Left lobe of liver (tissue), 2 donors: ENCODE measurements at places on chromosomes 11 and 22. TPM values are rescaled to one million over a fixed set of nuclear protein-coding genes. Genes with fewer than 3 reads are reported as not detected.

DNA sequence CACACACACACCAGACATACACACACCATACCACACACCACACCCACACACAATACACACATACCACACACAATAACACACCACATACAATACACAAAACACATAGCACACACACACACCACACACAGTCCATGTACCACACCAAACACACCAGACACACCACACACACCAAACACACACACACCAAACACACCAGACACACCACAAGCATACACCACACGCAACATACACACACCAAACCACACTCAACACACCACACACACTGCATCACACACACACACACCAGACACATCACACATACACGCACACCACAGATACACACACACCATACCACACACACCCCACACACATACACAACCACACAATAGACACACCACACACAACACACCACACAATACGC lies 54.8 kb downstream of the IGSF9B start:
- peak; percentile 24 for DNase-seq

The CST6 gene
- not detected for total RNA-seq

The F2 gene
- 1,408 TPM for total RNA-seq

DNA sequence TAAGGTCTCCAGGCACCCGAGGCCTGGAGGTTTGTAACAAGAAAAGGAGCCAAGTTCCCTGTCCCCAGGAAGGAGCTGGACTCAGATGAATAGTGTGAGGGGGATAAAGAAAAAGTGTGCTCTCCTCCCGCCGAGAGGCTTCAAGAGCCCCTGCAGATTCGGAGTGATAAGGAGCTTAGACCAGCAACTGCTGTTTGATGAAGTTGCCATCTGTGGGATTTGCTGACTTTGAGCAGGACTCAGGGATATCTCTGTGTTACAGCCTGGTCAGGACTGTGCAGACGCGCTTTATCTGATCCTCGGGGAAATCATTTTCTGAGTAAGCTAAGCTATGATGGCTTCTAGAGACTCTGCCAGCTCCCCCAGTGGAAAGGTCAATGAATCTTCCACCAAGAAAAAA lies 1017.0 kb downstream of the TBC1D22A start:
- DNase-seq = no peak

GRCh38 chr11:27635567-27636037 lies 64.7 kb downstream of the BDNF start:
- DNase-seq = no peak

GRCh38 chr11:20033806-20034205 lies 126.5 kb downstream of the DBX1 start:
- DNase-seq = no peak

DNA sequence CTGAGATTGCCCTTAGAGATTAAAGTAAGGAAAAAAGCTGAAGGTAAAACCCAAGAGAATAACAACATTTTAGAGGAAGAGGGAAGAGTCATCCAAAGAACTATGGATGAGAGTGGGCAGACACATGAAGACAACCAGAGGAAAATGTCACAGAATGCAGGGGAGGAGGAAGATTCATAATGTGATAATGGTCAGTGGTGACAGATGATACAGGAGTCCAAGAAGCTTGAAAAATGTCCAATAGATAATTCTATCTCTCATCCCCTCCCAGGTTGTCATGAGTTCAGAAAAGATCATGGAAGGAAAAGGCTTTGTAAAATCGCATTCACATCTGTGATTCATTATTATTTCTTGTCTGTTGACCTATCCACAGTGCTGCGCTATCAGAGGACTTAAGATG lies 282.3 kb upstream of the CCDC90B start:
- no peak for DNase-seq

GRCh38 chr11:97638641-97639224 lies 1248.9 kb downstream of the JRKL start:
- no peak for DNase-seq

The CHST1 gene
- total RNA-seq = 2.3 TPM

- no peak for DNase-seq
Observed at GRCh38 chr11:74839971-74840370, 91.3 kb downstream of the RNF169 start.

GRCh38 chr11:104093426-104094280 lies 57.2 kb downstream of the DDI1 start:
- DNase-seq = no peak

- no peak for DNase-seq
Observed at GRCh38 chr11:66101066-66101464, 31.0 kb downstream of the PACS1 start.

The MIAT gene
- 0.60 TPM for total RNA-seq

GRCh38 chr11:119382101-119382500 lies 611 bp upstream of the USP2 start:
- DNase-seq = no peak

- DNase-seq = no peak
Observed at GRCh38 chr22:37747080-37747714, 50.3 kb downstream of the TRIOBP start.

DNA sequence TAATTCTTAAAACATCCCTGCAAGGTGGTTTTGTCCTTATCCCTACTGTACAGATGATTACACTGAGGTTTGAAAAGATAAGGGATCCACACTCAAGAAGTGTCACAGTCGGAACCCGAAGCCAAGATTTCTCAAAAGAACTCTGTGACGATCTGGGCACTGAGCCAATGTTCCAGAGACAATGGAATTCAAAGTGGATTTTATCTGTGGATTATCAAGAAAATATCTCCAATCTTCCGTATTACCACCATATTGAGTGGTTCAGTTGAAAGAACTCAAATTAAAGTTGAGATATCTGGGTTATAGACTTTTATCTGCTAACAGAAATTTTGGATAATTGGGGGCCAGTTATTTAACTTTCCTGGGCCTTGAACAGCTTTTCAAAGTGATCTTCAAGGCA lies 100.0 kb upstream of the GRAMD1B start:
- DNase-seq = no peak

DNA sequence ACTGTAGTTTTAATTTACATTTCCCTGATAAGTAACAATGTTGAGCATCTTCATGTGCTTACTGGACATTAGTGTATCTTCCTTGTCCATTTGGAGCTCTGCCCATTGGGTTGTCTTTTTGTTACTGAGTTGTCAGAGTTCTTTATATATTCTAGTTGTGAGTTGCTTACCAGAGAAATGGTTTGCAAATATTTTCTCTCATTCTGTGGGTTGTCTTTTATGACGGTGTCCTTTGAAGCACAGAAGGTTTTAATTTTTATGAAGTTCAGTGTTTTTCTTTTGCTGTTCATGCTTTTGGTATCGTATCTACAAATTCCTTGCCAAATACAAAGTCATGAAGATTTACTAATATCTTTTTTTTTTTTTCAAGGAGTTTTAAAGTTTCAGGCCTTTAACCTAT lies 42.4 kb downstream of the ZBTB44 start:
- DNase-seq = no peak

The MRGPRX4 gene
- total RNA-seq = not detected

DNA sequence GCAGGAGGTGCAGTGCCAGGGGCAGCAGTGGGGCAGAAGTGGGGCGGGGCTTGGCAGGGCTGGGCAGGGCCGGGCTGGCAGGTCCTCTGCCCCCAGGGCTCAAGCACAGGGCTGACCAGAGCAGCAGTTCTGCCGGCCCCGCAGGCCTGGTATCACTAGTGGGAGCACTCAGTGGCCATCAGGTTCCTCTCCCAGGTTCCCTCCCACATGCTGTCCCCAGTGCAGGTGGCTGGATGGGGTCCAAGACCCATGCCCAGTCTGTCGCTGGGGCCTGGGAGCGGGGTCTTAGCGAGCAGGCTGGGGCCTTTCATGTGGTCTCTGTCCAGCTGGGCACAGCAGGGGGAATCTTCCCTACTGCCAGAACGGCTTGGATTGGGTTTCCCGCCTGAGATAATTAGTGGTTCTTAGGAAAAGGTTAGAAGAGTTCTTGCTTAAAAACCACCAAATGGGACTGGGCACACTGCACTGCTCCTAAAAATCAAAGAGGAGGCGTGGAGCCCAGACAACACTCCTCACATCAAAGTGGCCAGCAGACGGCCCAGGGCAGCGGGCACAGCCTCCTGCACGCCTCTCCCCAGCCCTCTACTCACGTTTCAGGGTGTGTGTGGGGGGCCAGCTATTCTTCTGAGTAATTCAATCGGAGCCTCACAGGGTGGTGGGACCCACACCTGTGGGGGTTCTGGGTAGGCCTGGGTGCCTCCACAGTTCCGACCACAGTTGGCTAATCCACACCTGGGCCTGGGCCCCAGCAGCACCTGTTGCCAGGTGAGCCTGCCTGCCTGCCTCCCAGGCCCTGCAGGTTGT lies 45.6 kb downstream of the TPCN2 start:
- peak; percentile 50 for DNase-seq

The APBB1 gene
- total RNA-seq = 3.6 TPM

DNA sequence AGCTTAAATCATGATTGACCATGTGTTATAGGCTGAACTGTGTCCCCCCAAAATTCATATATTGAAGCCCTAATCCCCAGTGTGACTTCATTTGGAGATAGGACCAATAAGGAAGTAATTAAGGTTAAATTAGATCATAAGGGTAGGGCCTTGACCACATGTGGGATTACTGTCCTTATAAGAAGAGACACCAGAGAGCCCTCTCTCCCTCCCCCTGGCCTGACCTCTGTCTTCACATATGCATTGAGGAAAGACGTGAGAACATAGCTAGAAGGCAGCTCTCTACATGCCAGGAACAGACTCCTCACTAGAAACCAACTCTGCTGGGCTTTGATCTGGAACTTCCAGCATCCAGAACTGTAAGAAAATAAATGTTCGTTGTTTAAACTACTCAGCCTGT lies 13.6 kb upstream of the NUP50 start:
- no peak for DNase-seq

DNA sequence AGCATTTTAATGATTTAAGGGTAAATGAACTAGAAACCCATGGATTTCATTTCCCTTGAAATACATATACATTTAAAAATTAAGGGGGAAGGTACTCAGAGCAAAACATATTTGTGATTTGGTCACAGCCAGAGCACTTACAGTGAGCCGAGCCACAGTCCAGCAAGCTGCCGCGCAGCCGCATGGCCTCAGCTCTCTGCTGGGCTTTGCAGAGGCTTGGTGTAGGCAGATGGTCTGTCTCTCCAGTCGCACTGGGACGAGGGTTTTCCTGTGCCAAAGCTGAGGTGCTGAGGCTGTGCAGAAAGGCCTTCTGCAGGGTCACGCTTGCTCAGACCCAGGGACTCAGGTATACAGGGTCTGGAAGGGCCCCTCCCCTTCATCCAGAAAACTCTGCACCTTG lies 367.3 kb downstream of the OPCML start:
- DNase-seq = no peak

GRCh38 chr11:125393331-125393730 lies 102.7 kb downstream of the FEZ1 start:
- no peak for DNase-seq

GRCh38 chr22:46061501-46062231 lies 84.7 kb upstream of the WNT7B start:
- peak; percentile 75 for DNase-seq

DNA sequence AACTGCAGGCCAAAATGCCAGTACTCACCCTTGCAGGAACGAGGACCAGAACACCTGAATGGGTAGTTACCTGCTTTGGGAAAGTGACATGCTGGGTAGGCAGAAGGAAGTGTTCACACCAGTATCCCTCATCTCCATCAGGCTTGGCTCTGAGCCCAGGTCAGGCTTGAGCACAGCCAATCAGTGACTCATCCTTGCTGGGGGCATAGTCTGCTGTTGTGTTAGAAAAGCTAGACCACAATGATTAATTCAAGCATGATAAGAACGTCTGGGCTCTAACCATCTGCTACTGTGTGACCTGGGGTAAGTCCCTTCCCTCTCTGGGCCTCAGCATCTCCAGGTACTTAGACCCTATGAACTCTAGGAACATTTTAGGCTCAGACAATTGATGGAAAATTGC lies 450.4 kb downstream of the MIAT start:
- DNase-seq = no peak
